ENCODE measurements at places on chromosomes 12 and 14. TPM values are rescaled to one million over a fixed set of nuclear protein-coding genes. Genes with fewer than 3 reads are reported as not detected.

RAD51AP1 gene
- 1.2 TPM for total RNA-seq

ASB2 gene
- 251 TPM for total RNA-seq

AREL1 gene
- total RNA-seq: 23.7 TPM

DNA sequence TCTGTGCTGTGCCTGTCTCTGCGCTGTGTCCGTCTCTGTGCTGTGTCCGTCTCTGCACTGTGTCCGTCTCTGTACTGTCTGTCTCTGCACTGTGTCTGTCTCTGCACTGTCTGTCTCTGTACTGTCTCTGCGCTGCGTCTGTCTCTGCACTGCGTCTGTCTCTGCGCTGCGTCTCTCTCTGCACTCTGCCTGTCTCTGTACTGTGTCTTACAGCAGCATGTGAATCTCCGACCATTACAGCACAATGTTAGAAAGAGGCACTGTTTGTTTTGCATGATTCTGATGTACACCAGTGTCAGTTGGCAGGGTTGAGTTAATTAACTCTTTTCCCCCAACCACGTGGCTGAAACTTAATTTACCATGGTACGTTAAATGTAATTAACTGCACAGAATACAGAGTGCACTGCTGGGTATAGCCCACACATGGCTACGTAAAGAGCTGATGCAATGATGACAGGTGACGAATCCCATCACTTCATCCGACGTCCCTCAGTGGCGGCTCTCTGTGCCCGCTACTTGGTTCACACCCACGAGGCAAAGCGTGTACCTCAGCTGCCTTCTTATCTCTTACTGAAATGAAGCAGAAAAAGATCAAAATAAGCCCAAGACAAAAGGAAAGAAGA is 127.7 kb upstream of the SFSWAP start:
- DNase-seq: no peak
- H3K27me3 ChIP-seq: peaks cover 62% of the 10 kb centered on the region
- H3K4me3 ChIP-seq: no peak overlapping the region
- no peaks in the 10 kb centered on the region for H3K36me3 ChIP-seq
- no peaks in the 10 kb centered on the region for H3K4me1 ChIP-seq
- no peak overlapping the region for H3K27ac ChIP-seq

DNA sequence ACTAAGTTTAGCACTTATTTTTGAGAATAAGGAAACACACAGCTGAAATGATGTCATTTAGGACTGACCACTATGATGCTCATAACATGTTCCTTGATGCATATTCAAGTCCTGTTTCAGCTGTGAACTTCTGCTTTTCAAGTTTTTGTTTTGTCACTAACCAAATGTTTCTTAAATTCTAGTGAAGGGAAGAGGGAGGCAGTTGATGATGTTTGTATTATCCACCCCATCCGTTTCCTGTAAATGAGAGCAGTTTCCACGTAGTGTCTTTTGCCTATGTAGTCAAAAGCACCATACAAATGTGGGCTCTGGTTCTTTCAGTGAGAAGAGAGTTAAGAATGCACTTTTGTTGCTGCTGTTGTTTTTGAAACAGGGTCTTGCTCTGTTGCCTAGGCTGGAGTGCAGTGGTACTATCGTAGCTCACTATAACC is 491.8 kb downstream of the PCNX1 start:
- H3K27ac ChIP-seq: peak overlapping the region; percentile 7
- peaks cover 8% of the 10 kb centered on the region for H3K4me1 ChIP-seq
- H3K36me3 ChIP-seq: no peaks in the 10 kb centered on the region
- no peaks in the 10 kb centered on the region for H3K27me3 ChIP-seq
- no peak overlapping the region for H3K4me3 ChIP-seq
- no peak for DNase-seq

HVCN1 gene
- 11.5 TPM for total RNA-seq

DNA sequence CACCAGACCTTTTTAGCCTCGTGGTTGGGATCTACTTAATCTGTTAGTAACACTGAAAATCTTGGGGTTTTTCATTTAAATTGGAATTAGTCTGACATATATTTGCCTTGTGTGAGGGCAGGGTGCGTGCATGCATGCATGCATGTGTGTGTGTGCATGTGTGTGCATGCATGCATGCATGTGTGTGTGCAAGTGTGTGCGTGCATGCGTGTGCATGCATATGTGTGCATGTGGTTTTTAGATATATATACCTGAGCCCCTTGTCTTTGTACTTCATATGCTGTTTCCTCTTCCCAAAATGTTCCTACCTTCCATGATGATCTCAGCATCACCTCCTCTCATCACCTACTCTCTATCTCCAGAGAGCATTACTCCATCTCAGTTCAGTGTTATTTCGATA is 66.3 kb upstream of the BCL11B start:
- no peak for DNase-seq
- H3K4me3 ChIP-seq: no peak overlapping the region
- H3K36me3 ChIP-seq: no peaks in the 10 kb centered on the region

MEG3 gene
- 17.5 TPM for total RNA-seq

GARIN6 gene
- not detected for total RNA-seq

DNA sequence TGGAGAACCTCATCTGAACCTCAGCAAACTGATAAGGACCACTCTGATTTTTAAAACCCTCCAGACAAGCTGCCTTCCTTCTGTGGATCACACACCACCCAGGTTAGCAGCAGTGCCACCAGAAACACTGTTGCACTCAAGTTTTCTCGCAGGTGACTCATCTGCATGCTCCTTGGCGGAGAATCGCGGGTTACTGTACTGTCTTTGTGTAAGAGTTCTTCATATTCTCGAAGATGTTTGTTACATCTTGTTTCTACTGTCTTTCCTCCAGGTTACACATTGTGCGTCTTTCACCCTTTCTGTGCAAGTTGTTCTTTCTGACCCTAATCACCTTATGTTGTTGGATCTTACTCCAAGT is 331.2 kb downstream of the CACNA1C start:
- DNase-seq: no peak
- peaks cover 94% of the 10 kb centered on the region for H3K4me1 ChIP-seq
- H3K4me3 ChIP-seq: no peak overlapping the region
- H3K27me3 ChIP-seq: no peaks in the 10 kb centered on the region
- H3K27ac ChIP-seq: peak overlapping the region; percentile 75

DNA sequence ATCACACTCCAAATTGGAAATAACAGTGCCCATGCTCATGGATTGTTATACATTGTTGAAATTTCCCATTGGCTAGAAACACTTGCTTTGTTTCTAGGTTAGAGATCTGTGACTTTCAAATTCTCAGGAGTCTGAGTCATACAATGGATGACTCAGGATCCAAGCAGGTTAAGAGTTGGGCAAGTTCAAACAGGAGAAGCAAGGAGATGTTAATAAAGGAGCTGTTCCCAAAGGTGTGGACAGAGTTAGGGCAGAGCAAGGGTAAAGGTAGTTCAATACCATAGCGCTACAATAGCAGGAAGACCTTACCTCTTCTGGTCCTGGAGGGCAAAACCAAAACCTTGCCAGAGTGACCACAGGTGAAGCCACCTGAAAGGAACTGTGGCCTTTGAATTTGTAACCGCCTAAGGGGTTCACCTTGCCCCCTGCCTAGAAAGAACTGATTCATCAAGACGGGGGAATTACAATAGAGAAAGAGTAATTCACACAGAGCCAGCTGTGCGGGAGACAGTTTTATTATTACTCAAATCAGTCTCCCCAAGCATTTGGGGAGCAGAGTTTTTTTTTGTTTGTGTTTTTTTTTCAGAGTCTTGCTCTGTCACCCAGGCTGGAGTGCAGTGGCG is 4.2 kb upstream of the AMN1 start:
- H3K27ac ChIP-seq: peak overlapping the region; percentile 99
- no peak overlapping the region for H3K4me3 ChIP-seq
- DNase-seq: no peak
- H3K4me1 ChIP-seq: peaks cover 56% of the 10 kb centered on the region
- no peaks in the 10 kb centered on the region for H3K27me3 ChIP-seq

- peaks cover 14% of the 10 kb centered on the region for H3K27me3 ChIP-seq
- no peak overlapping the region for H3K27ac ChIP-seq
- no peaks in the 10 kb centered on the region for H3K4me1 ChIP-seq
- DNase-seq: no peak
- no peak overlapping the region for H3K4me3 ChIP-seq
- H3K36me3 ChIP-seq: no peaks in the 10 kb centered on the region
Observed at GRCh38 chr14:94646481-94646880, 34.3 kb downstream of the SERPINA3 start.

DNA sequence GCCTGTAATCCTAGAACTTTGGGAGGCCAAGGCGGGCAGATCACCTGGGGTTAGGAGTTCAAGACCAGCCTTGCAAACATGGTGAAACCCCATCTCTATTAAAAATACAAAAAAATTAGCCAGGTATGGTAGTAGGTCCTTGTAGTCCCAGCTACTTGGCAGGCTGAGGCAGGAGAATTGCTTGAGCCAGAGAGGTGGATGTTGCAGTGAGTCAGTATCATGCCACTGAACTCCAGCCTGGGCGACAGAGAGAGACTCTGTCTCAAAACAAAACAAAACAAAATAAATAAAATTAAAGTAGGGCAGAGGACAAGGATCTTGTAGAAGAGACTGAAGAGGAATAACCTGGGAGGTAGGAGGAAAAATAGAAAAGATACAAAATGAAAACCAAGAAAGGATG is 45.5 kb upstream of the GUCY2C start:
- no peaks in the 10 kb centered on the region for H3K27me3 ChIP-seq
- H3K36me3 ChIP-seq: peaks cover 12% of the 10 kb centered on the region
- DNase-seq: no peak
- H3K4me3 ChIP-seq: no peak overlapping the region
- no peak overlapping the region for H3K27ac ChIP-seq
- H3K4me1 ChIP-seq: no peaks in the 10 kb centered on the region

DNA sequence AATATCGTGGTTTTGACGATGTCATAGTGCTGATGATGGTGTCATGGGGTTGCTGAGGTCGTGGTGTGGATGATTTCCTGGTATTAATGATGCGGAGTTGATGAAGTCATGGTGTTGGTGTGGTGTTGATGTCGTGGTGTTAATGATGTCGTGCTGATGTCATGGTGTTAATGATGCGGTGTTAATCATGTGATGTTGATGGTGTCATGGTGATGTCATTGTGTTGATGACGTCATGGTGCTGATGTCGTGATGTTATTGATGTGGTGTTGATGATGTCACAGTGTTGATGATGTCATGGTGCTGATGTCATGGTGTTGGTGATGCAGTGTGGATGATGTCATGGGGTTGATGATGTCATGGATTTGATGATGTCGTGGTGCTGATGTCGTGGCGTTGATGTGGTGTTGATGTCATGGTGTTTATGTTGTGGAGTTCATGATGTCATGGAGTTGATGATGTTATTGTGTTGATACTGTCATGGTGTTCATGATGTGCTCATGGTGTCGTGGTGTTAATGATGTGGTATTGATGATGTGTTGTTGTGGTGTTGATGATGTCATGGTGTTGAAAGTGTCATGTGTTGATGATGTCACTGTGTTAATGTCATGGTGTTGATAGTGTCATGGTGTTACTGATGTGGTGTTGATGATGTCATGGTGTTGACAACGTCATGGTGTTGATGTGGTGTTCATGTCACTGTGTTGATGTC is 48.5 kb upstream of the RIMBP2 start:
- H3K27ac ChIP-seq: no peak overlapping the region
- no peaks in the 10 kb centered on the region for H3K4me1 ChIP-seq
- no peak overlapping the region for H3K4me3 ChIP-seq
- no peaks in the 10 kb centered on the region for H3K36me3 ChIP-seq
- H3K27me3 ChIP-seq: peaks cover 77% of the 10 kb centered on the region

GRCh38 chr14:32470161-32470715 is 141.1 kb downstream of the AKAP6 start:
- no peak for DNase-seq
- H3K4me1 ChIP-seq: peaks cover 69% of the 10 kb centered on the region
- no peak overlapping the region for H3K4me3 ChIP-seq
- peak overlapping the region; percentile 84 for H3K27ac ChIP-seq
- H3K36me3 ChIP-seq: no peaks in the 10 kb centered on the region

DNA sequence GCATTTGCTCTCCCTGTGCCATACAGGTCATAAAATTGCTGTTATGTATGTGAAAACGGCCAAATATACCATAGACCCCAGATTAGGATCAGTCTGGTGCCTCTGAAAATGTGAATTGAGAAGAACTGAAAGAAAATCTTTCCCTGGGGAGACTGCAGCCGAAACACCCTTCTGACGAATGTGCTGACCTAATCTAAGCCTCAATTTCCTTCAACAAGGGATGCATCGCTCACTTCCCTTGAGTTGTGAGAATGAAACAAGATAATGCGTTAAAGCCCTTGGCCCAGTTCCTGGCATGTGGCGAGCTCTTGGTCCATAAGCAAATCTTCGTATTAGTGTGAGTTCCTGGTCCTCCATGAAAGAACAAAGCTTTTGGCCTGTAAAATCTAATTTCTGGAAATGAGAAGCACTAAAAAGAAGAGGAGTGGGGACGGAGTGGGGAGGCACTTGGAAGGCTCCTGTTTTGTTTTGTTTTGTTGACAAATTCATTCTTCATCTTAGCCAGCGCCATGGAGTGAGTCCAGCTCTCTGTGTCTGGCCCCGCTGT is 49.5 kb upstream of the RTRAF start:
- H3K27ac ChIP-seq: no peak overlapping the region
- no peaks in the 10 kb centered on the region for H3K36me3 ChIP-seq
- no peak for DNase-seq
- no peaks in the 10 kb centered on the region for H3K27me3 ChIP-seq
- H3K4me1 ChIP-seq: peaks cover 7% of the 10 kb centered on the region

WASHC4 gene
- total RNA-seq: 23.5 TPM

LALBA gene
- not detected for total RNA-seq

GRCh38 chr14:74038020-74038859 is 19.1 kb downstream of the BBOF1 start:
- H3K27ac ChIP-seq: no peak overlapping the region
- H3K27me3 ChIP-seq: no peaks in the 10 kb centered on the region
- no peaks in the 10 kb centered on the region for H3K4me1 ChIP-seq
- peaks cover 7% of the 10 kb centered on the region for H3K36me3 ChIP-seq

DNA sequence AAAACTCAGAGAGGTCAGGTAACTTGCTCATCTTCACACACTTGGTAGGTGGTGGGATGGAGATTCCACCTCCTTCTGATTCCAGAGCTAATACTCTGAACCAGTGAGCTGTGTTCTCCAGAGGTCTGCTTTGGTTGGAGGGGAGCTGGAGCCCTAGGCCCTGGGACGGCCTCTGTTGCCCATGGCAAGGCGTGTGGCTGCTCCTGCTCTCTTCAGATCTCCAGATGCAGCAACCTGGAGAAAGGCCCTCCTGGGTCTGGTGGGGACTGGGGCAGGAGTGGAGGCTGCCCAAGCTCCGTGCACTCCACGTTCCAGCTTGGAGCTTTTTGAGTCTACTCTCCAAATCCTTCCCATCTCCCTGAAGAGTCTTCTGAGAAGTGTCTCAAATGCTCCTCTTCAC is 10.7 kb downstream of the CCND2 start:
- peaks cover 75% of the 10 kb centered on the region for H3K36me3 ChIP-seq
- H3K4me3 ChIP-seq: no peak overlapping the region
- peak overlapping the region; percentile 24 for H3K27ac ChIP-seq
- peaks cover 100% of the 10 kb centered on the region for H3K4me1 ChIP-seq
- DNase-seq: no peak
- H3K27me3 ChIP-seq: no peaks in the 10 kb centered on the region

DNA sequence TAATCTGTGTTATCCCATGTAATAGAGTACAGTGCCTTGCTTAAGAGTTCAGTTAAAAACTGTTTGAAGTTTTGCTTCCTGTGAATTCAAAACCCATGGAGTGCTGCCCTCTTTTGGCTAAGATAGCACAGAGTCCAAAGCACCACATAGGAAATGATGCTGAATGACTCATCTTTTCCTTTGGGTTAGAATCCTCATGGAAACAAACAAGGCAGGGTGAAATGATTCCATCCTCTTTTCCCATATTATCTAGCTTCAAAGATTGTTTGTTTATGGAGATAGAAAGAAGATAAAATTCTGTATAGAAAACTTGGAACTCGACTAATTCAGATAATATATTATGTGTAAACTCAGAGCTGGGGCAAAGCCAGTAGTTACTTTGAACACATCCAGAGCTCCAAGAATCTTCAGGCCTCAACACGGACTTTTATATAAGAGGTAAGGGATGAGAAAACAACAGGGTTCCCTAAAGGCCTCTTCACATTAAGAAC is 87.4 kb downstream of the OTOGL start:
- no peak for DNase-seq
- no peaks in the 10 kb centered on the region for H3K27me3 ChIP-seq
- H3K4me3 ChIP-seq: peak overlapping the region; percentile 9
- H3K27ac ChIP-seq: peak overlapping the region; percentile 91
- H3K36me3 ChIP-seq: no peaks in the 10 kb centered on the region
